Sigmoid colon (tissue), 7 donors: ENCODE measurements at places on chromosomes 2 and 18. TPM values are rescaled to one million over a fixed set of nuclear protein-coding genes. Genes with fewer than 3 reads are reported as not detected.

GRCh38 chr2:33267756-33268155 is 208.7 kb upstream of the RASGRP3 start:
- DNase-seq: no peak

- DNase-seq: no peak
Measured at GRCh38 chr2:72010647-72011369, 136.9 kb downstream of the CYP26B1 start.

GRCh38 chr2:45040786-45041185 is 31.5 kb upstream of the SIX2 start:
- no peak for DNase-seq

DNA sequence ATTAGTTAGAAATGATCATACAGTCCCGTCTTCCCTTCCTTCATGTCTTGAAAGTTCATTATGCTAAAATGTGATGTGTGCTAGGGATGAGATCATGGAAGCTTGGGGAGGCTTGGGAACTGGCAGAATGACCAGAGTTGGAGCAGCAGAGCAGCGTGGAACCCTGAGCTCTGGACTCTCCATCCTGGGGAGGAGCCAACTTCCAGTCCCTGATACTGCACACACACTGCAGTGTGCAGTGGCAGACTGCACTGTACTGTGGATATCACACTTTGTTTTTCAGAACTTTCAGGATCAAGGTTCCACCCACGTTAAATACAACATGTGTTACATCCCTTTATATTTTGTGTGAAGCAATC is 27.3 kb upstream of the GREB1 start:
- no peak for DNase-seq

DNA sequence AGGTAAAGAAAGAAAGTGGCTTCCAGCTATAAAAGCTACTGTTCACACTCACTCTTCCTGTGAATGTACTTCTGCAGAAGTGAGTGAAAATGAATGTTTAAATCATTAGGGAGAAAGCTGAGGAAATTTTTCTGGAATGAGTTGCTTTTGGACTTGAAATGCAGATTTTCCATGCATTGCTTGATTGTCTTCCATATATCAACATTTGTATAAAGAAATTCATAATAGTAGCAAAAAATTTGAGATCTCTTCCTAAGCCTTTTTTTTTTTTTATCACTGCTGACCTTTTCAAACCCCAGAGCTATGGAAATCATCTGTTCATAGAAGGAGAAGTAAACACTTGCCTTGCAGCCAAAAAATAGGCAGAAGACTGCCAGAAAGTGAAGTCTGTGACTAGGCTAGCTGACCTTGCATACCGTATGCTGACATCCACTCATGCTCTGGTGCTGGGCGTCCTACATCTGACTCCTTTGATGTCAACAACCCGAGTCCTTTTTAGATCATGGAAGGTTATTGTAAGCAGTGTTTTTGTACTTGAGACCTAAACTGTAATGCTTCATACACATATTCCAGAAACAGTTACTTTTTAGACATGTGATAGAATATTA is 154.5 kb upstream of the RASGRP3 start:
- DNase-seq: no peak

DNA sequence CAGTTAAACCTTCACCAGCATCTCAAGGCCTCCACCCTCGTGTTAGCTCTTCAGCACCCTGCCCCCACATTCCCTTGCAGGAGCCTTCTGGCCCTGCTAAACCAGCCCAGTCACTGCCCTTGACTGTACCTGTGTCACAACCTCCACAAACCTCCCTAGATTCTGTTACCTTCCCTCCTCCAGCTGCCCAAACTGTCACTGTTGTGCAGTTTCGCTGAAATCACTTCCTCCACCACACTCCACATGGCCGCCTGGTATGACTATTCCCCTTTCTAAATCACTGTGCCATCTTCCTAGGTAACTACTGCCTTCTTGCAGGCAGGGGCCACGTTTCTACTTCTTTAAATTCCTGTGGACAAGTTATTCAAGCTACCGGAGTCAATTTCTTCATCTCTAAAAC is 160.2 kb downstream of the GALNT14 start:
- DNase-seq: no peak

DNA sequence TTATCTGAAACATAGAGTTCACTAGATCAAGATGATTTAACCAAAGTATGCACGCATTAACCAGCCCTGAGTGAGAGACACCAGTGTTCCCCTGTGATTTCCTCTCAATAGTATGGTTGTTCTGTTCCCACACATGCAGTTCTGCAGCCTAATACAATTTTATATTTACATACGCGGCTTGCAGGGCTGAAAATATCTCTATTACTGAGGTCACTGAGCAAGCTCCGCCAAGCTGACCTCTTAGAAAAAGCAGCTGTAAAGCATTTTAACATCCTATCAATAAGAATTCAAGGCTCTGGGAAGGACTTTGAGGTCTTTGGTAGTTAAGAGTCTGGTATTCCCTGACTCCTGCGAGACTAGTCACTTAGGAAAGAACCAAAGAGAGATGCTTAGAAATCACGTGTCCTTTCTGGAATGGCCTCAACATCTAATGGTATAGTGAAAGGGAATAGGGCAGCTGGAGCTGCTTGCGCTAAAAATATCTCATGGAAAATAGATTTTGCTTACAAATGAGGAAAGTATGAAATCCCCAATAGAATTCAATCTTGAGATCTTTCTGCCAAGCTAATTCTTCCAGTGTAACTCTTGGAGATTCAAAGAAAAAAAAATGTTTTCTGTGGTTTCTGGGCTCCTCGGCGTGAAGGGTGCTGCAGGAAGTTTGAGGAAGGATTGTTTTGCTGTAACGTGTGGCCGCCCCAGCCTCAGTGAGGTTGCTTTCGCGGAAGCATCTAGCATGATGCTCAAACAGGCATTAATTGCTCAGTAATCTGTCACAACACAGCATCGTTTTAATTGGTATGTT is 59.2 kb downstream of the DOCK10 start:
- no peak for DNase-seq

GRCh38 chr2:8520791-8521344 is 161.0 kb upstream of the ID2 start:
- DNase-seq: no peak

GRCh38 chr2:216215658-216216390 is 106.7 kb downstream of the XRCC5 start:
- no peak for DNase-seq

- no peak for DNase-seq
Measured at GRCh38 chr2:214277880-214278279, 133.0 kb upstream of the VWC2L start.

- DNase-seq: no peak
Measured at GRCh38 chr2:14454202-14454601, 178.3 kb upstream of the LRATD1 start.

DNA sequence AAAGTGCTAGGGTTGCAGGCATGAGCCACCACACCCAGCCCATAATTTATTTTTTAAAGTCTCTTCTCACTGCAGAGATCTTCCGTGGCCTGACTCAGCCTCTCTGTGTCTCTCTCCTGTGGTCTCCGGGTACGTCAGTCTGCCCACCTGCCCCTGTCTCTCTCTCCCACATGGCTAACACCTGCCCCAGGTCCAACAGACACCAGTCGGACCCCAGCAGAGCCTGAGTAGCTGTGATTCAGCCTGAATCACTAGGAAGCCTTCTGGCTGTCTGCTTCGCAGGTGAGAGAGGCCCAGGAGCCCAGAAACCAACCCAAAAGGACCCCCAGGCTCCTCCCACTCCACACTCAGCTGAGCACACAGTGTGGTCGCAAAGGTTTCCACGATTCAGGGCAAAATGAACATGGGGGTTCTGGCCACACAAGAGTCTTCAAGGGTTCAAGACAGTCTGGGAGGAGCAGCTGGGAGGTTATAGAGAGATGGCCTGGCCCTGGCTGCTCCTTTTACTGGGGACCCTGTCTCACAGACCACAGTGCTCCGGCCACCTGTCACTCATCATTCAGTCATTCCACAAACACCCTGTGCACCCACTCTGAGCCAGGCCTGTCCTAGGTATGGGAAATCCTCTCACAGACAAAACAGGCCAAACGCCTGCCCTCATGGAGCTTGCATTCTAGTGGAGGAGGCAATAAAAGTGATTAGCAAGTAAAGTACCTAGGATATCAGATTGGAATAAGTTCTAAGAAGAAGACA is 8.6 kb downstream of the RUFY4 start:
- no peak for DNase-seq

DNA sequence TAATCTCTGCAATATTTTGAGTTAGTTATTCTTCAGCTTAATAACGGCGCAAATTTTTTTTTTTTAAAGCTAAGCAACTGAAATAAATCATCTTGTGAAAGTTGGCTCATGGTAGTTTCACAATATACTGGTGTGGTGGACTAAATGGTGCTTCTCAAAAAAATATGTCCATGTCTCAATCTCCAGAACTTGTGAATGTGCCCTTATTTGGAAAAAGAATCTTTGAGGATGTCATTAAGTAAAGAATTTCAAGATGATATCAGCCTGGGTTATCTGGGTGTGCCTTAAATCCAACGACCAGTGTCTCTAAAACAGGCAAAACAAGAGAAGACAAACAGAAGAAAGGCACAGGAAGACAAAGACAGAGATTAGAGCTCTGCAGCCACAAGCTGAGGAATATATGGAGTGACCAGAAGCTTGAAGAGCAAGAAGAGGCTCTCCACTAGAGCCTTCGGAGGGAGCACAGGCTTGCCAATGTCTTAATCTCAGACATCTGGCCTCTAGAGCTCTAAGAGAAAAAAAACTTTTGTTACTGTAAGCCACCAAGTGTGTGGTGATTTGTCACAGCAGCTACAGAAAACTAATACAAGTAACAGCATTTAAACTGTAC is 71.4 kb downstream of the HNMT start:
- DNase-seq: no peak

- no peak for DNase-seq
Measured at GRCh38 chr18:44386401-44386800, 294.3 kb upstream of the SETBP1 start.

DNA sequence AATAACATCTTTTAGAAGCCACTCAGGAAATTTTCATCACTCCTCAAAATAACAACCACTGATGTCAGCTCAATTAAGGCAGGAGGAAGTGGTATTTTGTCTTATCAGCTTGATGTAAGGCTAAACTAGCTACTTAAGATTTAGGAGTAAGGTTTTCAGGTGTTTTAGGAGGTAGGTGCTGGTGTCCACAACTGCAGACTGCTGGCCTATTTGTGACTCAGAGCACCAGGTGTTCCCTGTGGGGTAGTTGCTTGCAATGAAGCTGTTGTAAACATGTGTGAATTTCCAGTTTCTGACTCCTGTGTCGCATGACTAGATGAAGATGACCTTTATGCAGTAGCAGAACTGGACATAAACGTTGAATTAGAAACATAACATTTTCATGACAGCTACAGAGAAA is 164.2 kb downstream of the THSD7B start:
- DNase-seq: no peak

- no peak for DNase-seq
Measured at GRCh38 chr2:102069311-102069974, 73.1 kb upstream of the IL1R1 start.

DNA sequence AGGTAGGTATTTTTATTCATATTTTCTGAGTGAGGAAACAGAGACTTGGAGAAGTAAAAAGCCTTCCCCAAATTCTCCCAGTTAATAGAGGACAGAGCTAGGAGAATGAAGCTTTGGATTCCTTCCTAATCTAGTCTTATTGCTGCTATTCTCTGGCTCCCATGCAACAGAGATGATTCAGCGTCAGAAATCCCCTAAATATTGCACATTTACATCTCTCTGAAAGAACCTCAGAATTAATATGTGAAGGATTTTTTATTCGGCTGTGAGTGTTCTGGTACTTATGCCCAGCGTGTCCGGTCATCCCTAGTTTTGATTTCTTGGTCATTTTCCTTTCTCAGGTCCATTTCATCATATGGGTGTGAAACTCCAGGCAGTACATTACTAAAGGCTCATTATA is 91.2 kb upstream of the SESTD1 start:
- DNase-seq: no peak

DNA sequence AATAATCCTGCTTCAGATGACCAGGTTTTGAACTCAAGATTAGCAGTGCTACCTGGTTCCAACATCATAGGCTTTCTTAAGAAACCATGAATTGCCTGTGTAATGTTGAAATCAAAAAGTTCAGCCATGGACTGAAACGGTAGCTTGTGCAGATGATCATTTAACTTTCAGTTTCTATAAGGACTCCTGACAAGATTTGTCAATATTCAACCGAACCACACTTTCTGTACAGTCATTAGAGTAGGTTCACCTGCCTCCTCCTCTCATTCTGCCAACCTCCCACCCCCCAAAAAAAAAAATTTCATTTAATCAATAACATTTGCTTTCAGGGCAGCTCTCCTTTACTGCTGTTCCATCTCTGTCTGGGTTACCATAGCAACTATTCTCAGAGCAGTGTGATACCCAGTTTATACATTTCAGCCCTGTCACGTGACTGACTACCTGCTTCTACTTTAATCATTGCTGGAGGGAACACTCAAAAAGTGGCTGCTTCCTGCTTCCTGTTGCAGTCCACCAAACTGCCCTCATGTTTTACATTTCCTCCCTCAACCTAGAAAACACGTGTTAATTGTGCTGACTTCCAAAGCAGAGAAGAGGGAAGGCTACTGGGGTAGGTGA is 275.5 kb downstream of the SS18 start:
- no peak for DNase-seq

DNA sequence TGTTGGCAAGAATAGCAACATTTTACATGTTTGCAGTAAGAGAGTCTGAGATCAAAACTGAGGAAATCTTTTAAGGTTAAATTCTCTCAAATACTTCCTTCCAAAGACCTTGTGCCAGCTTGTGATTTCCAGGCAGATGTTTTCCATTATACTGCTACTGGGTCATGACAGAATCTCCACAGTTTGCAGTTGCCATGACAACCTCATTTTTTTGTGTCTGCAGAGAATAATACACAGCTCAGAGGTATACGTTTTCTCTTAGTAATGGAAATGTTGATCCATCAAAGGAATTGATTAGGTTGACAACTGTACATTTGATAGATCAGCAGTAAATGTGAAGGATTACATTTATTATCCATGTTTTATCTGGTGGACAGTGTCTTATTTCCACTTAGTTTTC is 29.1 kb upstream of the CSRNP3 start:
- DNase-seq: no peak

DNA sequence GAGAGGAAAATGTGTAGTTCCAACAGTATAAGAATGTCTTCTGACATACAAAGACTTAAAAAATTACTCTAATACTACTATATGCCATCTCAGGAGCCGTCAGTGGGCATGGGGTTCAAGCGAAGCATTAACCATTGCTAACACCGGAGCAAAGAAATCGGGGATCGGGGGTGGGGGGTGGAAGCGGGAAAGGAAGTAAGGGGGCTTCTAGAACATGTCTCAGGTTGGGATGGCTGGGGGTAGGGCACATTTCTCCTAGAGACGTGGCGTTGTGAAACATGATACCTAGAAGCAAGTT is 702 bp downstream of the LMAN1 start:
- DNase-seq: no peak

GRCh38 chr18:10239103-10239502 is 215.3 kb upstream of the APCDD1 start:
- DNase-seq: peak; percentile 85

- no peak for DNase-seq
Measured at GRCh38 chr18:50793641-50794565, 25.9 kb downstream of the MRO start.

- DNase-seq: no peak
Measured at GRCh38 chr2:49332415-49332814, 178.1 kb upstream of the FSHR start.

- no peak for DNase-seq
Measured at GRCh38 chr2:171412571-171413175, 21.1 kb downstream of the METTL8 start.

SYT4 gene
- total RNA-seq: 5.3 TPM

PSTPIP2 gene
- total RNA-seq: 7.6 TPM

CDH7 gene
- not detected for total RNA-seq

DOK6 gene
- 0.95 TPM for total RNA-seq

KIF1A gene
- total RNA-seq: 8.6 TPM

FOXI3 gene
- total RNA-seq: not detected

PSMA8 gene
- total RNA-seq: not detected

SH2D6 gene
- total RNA-seq: not detected

UGT1A5 gene
- not detected for total RNA-seq
